Myocyte (in vitro differentiated cells): ENCODE measurements at places on chromosomes 6 and 20. TPM values are rescaled to one million over a fixed set of nuclear protein-coding genes. Genes with fewer than 3 reads are reported as not detected.

The PNPLA1 gene
- total RNA-seq, result not detected in 2 replicates

The DXO gene
- total RNA-seq, result 28.7 and 32.3 TPM in 2 replicates

- peak; percentile 15 for DNase-seq
Observed at GRCh38 chr6:130161683-130162404, 60.9 kb downstream of the SAMD3 start.

DNA sequence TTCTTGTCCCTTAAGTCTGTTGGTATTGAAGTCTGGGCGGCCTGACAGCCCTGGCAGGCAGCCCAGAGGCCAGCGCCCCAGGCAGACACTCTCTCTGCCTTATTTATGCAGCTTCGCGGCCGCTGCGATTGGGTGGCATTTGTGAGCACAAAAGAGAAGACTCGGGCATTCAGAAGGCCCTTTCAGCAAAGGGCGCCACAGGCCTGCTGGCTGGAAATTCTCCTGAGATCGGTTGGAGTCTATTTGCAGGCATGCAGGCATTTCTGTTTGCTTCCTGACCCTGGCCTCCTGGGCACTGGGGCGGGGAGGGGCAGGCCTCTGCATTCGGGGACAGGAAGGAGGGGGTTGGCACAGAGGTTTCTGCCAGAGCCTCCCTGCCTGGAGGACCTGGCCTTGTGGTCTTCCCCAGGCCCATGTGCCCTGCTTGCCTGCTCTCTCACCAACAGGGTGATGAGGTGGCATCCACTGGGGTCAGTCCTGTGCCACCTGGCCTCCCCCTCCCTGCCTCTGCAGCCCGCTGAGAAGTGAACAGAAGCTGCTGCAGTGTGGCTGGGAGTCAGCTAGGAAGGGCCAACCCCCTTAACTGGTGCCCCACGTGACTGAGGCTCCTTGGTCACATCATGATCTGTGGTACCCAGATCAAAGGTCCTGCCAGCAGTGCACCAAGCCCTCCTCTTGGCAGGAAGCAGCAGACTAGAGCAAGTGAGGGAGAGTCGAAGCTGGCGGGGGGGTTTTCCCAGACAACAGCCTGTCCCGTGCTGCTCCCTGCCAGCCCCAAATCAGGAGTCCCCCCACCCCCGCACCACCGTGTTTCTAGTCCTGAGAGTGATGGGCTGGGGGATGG, 16.6 kb upstream of the CCDC167 start:
- no peak for DNase-seq

GRCh38 chr6:53547811-53548496, 3.1 kb upstream of the GCLC start:
- DNase-seq, result peak; percentile 96

GRCh38 chr6:75484535-75484934, 9.1 kb downstream of the FILIP1 start:
- no peak for DNase-seq

DNA sequence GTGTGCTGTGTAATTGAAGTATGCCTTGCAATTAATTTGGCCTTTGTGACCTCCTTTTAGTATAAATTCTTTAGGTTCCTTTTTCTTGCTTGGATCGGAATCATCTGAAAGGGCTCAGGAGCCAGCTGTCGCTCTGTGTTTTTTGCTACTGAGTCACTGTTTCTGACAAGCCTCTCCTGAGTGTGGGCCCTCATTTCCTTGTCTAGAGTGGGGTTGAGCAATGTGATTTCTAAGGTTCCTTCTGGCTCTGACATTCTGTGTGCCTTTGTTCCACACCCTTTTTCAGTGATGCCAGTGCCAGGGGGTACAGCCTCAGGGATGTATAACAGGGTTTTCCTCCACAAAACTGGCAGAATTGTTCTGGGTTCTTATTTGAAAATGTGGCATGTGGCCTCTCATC, 26.5 kb downstream of the DAAM2 start:
- peak; percentile 49 for DNase-seq

DNA sequence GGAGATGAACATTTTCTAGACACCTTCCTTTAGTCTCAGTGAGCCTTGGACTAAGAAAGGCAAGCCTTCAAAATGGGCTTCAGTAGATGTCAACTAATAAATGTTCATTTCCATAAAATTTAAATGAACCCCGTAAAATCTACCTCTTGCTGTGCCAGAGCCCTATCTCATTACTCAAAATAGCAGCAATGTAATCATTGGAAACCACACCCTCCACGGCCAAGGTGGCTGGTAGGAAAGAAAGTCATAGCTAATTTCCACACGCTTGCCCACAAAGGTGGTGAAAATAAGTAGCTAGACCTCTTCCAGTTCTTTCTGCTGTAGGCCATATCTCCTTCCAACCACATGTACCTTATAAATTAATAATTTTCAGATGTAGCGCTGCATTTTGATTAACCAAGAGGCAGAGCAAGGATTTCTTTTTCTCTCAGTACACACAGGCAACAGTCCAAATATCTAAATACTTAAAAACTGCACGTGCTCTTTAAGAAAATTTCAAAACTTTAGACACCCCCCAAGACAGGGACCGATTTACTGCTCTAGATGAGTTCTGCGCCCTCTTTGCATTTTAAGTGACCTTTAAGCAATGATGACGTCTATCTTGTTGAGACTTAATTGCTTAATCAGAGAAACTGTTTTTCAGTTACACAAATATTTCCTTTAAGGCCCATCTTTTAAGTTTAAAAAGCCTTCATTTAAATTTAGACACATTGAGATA, 290.8 kb downstream of the ZNF217 start:
- DNase-seq, result no peak

The LCA5 gene
- total RNA-seq, result 7.4 and 9.0 TPM in 2 replicates

DNA sequence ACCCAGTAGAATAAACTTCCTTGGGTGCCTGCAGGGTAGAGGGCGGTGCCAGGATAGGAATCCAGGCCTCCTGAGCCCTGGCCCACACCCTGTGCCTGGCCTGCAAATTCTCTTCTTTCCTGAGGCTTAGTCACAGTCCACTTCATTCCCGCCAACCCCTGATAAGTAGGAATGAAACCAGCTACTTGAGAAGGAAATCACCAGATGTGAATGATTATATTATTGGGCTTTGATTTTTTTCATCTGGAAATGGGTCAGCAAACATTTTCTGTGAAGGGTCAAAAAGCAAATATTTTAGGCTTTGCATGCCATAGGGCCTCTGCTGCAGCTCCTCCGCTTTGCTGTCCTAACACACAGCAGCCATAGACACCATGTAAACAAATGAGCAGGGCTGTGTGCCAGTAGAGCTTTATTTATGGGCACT, 50.2 kb downstream of the STK35 start:
- DNase-seq, result no peak

- no peak for DNase-seq
Observed at GRCh38 chr6:14573267-14573666, 455.7 kb downstream of the CD83 start.

GRCh38 chr6:21225912-21226311, 367.6 kb upstream of the SOX4 start:
- no peak for DNase-seq

The RSPO3 gene
- total RNA-seq, result 0.53 and 0.62 TPM in 2 replicates

- no peak for DNase-seq
Observed at GRCh38 chr6:118856301-118856700, 37.7 kb upstream of the ASF1A start.

DNA sequence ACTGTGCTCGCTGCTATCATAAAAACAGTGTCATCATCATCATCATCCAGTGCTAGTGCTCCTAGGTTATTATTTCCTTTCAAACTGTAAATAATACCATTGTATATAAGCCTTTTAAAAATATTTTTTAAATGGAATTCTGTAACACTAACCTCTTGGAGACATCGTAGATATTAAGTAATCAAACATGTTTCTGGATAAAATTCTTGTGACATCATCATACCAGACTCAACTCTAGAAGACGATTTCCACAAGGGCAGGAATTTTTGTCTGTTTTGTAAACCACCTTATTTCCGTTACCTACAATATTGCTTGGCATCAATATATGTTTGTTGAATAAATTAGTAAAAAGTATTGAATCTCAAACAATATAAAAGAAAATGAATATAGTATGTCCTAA, 40.4 kb downstream of the EPB41L2 start:
- no peak for DNase-seq

The CASP8AP2 gene
- 11.1 and 12.4 TPM in 2 replicates for total RNA-seq

DNA sequence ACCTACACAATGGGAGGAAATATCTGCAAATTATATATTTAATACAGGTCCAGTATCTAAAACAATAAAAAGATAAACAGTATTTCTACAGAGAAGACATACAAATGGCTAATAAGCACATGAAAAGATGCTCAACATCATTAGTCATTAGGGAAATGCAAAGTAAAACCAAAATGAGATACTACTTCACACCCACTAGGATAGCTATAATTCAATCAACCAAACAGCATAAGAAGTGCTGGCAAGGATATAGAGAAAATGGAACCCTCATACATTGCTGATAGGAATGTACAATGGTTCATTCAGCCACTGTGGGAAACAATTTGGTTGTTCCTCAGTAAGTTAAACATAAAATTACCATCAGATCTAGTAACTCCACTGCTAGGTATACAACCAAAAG, 48.7 kb downstream of the NUDT3 start:
- DNase-seq, result no peak

DNA sequence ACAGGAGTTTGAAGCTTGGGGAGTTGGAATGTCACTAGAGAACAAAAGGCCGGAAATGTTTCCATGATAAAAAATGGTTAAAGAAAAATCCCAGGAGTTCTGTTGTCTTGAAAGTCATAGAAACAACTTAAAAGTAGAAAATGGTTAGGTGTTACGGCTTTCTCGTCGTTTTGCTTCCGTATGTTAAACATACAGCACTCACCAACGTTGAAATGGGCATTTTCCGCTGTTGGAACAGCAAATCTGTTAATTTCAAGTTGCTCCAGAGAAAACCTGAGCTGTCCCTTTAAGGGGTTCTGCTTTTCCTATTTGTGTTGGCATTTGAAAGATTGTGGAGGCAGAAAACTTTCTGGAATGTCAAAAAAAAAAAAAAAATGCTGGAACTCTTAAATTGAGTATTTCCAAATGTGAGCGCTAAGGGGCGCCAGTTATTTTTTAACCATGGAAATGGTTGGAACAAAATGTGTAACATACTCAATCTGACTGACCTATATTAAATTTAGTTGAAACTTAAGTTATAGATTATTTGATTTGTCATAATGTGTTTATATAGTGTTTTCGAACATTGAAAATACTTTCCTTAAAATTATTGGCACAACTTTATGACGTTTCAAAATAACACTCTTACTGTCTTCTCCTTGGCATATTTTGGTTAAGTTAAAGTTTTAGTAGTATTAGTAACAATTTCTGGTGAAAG, 2.2 kb downstream of the QKI start:
- peak; percentile 89 for DNase-seq

GRCh38 chr6:151005164-151005563, 139.7 kb downstream of the MTHFD1L start:
- no peak for DNase-seq

- peak; percentile 62 for DNase-seq
Observed at GRCh38 chr6:68634726-68635411, at the start of gene ADGRB3. Gene ADGRB3 (plus strand): TSS chr6:68635282. CDS start chr6:68638676, 3,394 bp downstream.

DNA sequence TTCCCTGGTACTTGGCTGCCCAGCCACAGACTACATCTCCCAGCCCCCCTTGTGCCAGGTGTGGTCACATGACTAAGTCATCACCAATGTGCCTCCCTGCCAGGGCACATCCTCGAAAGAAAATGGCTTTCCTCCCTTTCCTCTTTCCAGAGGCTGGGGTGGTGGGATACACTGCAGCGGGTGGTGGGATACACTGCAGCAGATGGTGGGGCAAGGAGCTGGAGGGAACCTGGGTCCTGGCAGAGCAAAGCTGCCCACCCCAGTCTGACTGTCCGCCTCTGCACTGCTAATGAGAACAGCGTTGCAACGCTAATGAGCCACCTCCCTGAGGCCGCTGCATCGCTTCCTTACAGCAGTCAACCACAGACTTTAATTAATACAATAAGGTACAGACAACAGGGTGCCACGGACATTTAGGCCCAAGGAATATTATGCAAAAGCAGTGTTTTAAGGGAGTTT, 125.3 kb downstream of the PREX1 start:
- no peak for DNase-seq

- DNase-seq, result peak; percentile 39
Observed at GRCh38 chr6:63839485-63839884, 203.9 kb downstream of the PHF3 start.

The CPNE5 gene
- total RNA-seq, result 0.13 and 1.2 TPM in 2 replicates

The SAPCD1 gene
- 0.94 TPM in 1 of 2 replicates, not detected in the other for total RNA-seq

DNA sequence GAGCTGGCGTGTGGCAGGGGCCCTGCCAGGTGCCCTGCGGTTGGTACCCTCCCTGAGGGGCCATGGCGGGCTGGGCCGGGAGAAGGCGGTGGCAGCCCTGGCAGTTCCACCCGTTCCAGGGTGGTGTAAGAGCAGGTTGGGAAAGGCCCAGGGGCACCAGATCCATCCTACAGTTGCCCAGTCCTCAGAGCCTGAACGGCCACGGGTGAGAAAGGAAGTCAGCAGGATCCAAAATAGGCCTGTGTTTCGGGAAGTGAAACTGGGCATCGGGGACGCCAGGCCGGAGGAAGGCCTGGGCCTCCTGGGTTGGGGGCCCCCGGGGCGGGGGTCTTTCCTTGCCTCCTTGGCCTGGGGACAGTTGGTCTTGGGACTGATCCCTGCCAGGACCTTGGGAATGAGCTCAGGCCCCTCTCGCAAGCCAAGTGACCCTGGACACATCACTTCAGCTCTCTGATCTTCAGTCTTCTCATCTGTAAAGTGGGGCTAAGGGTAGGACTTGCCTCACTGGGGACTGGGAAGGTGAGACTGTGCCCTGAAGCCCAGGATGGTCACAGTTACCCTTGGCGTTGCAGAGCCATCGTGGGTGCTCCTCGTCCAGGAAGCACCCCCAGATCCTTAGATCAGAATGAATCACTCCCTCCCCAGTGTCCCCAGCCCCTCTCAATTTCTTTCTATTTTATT, 18.1 kb upstream of the NOL4L start:
- no peak for DNase-seq

The DEFB118 gene
- not detected in 2 replicates for total RNA-seq

The ACTL10 gene
- 0.10 TPM in 1 of 2 replicates, not detected in the other for total RNA-seq

The ZNF334 gene
- total RNA-seq, result not detected in 2 replicates

DNA sequence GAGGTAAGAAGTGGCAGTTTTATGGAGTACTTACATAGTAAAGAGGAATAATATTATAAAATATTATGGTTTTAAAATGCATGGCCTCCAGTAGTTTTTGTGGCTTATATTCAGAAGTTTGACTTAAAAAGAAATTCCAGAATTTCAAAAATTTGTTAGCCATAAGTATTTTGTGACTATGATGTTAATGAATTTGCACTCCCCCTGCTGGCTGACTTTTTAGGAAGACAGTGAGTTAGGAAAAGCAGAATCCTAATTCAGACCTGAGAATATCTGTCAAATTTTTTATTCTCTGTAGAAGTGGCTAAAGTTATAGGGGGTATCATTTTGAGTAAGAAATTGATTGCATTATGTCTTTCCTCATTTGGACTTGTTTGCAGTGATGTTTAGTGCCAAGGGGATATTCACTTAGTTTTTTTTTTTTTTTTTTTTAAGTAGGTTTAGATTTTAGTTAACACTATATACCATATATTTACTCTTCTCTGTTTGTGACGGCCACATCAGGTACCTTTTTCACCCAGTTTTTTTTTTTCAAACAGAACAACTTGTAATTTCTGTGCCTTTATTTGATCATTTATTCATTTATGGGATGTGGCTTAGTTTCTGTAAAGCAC, 40.8 kb downstream of the ZFAND3 start:
- DNase-seq, result peak; percentile 59

GRCh38 chr6:166192136-166192535, 24.5 kb upstream of the TBXT start:
- no peak for DNase-seq

GRCh38 chr20:15674253-15675060, 898.8 kb downstream of the KIF16B start:
- DNase-seq, result no peak
